ENCODE measurements at places on chromosomes 13 and 19.

DNA sequence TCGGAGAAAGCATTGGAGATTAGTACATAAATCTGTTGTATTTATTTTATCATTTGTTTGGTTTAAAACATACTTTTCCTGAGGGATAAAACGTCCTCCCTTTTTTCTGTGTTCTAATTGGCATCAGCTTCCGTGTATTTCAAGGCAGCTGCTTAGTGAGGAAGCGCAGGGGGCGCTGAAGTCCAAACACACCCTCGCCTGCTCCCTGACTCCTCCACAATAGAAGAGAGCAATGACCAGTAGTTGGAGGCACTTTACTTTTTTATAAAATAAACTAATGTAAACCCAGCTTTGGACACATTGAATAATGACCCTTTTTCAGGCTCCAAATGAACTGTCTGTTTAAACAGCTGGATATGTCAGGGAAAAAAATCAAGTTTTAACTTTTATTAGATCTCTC lies 79.9 kb downstream of the RNASEH2B start:
- no peaks in the 10 kb centered on the region for H3K27me3 ChIP-seq
- H3K27ac ChIP-seq, result no peak overlapping the region
- H3K36me3 ChIP-seq, result peaks cover 2% of the 10 kb centered on the region

GRCh38 chr19:23867895-23868294 lies 46.8 kb upstream of the ZNF726 start:
- H3K27ac ChIP-seq, result no peak overlapping the region
- H3K27me3 ChIP-seq, result no peaks in the 10 kb centered on the region
- H3K36me3 ChIP-seq, result peaks cover 7% of the 10 kb centered on the region
- H3K4me1 ChIP-seq, result no peaks in the 10 kb centered on the region
- DNase-seq, result no peak

DNA sequence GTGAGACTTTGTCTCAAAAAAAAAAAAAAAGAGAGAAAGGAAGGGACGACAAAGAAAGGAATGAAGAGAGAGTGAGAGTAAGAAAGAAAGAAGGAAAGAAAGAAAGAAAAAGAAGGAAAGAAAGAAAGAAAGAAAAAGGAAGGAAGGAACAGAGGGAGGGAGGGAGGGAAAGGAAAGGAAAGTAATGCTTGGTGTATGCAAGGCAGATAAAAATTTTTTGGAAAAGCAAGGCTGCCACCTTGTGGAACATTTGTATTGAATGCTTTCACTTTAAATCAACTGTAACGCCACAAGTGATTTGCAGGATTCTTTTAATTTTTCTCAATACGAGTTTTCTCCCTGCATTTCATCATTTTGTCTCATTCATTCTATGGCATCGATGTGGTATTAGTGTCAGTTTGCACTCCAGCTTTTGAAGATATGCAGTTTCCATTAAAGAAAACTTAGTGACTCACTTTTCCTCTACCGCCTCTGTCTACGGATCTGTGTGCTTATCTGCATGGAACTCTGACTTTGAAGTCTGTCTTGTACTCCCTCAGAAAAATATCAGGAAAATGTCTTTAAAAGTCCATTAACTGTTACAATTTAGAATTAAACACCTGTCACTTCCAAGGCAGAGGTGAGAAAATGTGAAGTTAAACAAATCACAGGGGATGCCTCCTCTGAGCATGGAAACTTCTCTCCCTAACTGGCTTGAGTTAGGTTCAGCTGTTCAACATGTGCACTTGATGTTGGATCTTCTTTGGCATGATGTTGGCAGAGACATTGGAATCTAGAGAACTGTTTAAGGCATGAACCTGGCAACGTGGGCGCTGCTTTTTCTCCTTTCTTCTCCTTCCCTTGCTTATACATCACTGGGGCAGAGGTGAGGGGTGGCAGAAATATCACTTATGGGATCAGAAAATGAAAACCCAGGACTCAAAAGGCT lies 20.0 kb upstream of the ZDHHC20 start:
- H3K27me3 ChIP-seq, result no peaks in the 10 kb centered on the region
- DNase-seq, result peak; percentile 71
- H3K27ac ChIP-seq, result no peak overlapping the region
- peak overlapping the region; percentile 37 for H3K4me3 ChIP-seq

DNA sequence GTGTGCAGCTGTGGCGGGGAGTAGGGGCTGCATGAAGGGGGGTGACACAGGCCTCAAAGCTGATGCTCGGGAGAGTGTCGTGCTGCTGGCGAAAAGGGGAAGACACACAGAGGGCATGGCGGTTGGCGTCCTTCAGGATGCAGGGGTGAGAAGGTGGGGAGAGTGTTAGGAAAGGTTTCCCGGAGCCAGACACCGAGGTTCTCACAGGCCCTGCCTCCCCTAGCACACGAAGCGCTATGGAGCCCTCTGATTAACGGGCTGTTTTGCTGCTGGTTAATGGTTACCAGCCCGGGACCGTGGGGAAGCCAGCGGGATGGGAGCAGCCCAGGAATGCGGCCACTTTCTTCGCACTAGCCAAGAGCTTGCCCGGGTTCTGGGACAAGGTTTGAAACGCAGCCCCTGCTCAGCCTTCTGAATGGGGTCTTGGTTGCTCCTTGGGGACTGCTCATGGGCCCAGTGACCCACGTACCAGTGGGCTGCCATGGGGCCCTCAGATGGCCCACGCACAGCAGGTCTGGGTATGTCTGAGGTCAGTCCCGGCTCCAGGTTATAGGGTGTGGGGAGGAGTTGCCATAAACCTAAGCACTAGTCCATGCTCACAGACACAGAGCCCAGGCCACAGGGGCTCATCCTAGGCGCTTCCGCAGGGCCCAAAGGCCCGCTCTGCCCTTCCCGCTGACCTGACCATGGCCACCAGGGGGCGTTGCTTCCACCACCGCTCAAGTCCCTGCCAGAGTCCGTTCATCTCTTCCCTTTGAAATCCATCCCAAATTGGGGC lies 31.3 kb upstream of the ISYNA1 start:
- no peaks in the 10 kb centered on the region for H3K27me3 ChIP-seq
- DNase-seq, result peak; percentile 72
- H3K27ac ChIP-seq, result no peak overlapping the region
- peaks cover 2% of the 10 kb centered on the region for H3K4me1 ChIP-seq
- no peak overlapping the region for H3K4me3 ChIP-seq
- H3K36me3 ChIP-seq, result peaks cover 7% of the 10 kb centered on the region

Measured in activated naive CD4-positive, alpha-beta T cell treated with anti-CD3 and anti-CD28 coated beads for 36 hours (primary cell).